Breast epithelium (tissue), 4 donors: ENCODE measurements at places on chromosomes 13 and 19. TPM values are rescaled to one million over a fixed set of nuclear protein-coding genes. Genes with fewer than 3 reads are reported as not detected.

DNA sequence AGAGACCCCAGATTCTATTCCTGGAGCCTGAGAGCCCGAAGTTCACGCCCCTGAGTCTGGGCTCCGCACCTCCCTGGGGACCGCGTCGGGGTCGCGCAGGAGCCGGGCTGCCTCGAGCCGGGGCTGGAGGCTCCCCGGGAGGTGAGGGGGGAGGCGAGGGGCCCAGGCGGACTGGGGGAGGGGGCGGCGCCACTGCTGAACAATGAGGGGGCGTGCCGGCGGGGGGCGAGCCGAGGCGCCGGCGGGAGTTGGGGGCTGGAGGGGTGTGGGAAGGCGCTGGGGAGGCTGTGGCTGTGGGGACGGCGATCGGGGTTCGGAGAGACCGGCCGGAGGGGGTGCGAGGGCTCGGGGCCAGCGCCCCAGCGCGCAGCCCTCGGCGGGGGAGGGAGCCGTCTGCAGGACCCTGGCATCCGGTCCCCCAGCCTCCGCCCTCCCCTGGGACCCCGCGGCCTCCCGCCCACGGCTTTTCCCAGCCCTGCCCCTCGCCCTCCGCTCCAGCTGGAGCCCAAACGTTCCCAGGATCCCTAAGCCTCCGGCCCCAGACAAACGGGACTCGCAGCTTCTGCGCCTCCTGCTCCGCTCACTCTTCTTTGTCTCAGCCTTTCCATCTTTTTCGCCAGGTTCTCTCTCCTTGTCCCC is 922 bp downstream of the PLEKHG2 start:
- DNase-seq, result no peak

GRCh38 chr13:75482820-75483079 is 781 bp upstream of the TBC1D4 start:
- DNase-seq, result no peak

DNA sequence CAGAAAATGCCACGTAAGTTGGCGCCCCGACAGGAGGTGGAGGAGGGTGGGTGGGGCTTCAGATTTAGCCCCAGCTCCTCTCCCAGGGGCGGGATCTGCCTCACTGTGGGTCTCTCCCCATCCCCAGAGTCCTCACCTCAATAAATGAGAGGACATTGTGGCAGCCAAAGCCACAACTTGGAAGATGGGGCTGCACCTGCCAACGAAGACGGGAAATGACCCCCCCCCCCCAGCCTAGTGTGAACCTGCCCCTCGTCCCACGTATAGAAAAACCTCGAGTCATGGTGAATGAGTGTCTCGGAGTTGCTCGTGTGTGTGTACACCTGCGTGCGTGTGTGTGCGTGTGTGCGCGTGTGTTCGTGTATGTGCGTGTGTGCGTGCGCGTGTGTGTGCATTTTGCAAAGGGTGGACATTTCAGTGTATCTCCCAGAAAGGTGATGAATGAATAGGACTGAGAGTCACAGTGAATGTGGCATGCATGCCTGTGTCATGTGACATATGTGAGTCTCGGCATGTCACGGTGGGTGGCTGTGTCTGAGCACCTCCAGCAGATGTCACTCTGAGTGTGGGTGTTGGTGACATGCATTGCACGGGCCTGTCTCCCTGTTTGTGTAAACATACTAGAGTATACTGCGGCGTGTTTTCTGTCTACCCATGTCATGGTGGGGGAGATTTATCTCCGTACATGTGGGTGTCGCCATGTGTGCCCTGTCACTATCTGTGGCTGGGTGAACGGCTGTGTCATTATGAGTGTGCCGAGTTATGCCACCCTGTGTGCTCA is 1.5 kb upstream of the TRAPPC5 start:
- no peak for DNase-seq

- DNase-seq, result no peak
These were observed 242.5 kb upstream of the GPC6 start for GRCh38 chr13:92984151-92984550.

DNA sequence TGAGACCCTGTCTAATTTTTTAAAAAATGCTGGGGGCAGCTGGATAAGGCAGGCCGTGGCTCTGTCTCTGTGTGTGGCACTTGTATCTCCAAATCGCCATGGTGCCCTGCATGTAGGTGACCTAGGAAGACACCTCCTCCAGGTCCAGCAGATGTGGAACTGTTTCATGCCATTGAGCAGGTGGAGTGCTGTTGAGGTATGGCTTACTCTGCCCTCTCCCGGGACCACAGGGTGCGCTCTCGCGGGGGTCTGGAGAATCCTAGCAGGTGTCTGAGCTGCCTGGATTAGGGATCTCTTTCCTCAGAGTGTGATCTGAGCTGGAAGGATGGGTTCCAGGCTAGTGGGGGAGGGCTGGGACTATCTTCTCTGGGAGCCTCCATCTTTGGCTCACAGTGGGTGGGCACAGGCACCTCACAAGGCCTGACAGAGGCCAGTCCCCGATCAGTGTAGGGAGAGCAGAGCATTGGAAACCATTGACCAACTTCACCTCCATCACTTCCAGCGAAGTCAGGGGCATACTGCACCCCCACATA is 67.7 kb upstream of the TM9SF2 start:
- DNase-seq, result no peak

DNA sequence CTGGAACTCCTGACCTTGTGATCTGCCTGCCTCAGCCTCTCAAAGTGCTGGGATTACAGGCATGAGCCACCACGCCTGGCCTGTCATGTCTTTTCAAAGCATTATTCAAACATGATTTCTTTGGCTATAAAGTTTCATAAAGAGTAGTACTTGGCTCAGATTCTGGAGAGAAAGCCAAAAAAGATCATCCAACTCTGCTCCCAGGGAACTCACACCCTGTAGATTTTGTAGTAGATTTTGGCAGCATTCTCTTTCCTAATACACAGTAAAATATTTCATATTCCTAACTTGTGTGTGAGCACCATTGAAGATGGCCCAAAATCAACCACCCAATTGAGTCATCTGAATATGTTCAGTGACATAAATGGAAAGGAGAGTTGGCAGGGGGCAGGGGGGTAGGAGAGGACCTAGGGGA is 48.4 kb downstream of the CAB39L start:
- DNase-seq, result no peak

GRCh38 chr13:21040120-21040826 is 21.1 kb downstream of the LATS2 start:
- DNase-seq, result no peak

DNA sequence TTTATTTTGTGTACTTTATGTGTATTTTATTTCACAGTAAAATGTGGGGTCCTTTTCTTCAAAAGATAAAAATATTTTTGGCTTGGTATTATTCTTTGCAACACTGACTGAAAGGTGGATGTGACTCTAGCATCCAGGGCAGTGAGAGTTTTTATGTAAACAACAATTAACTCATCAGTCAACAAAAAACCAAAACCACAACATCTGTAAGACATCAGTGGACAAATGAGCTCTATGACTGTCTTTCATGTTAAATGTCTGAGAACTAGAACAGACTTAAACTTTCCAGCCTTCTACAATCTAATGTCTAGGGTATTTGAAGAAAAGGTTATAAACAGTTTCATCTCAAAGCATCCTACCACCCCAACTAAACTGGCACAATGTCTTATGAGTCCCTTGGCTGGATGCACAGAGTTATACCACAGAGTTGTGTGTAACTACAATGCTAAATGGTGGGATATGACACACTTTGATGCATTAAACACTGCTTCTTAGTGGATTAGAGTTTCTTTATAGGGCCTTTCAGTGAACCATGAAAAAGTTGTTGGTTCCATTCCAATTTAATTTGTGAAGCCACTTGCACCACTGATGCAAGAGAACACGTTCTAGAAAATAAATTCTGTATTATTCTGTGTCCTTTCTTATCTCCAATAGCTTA is 544.2 kb upstream of the KLF12 start:
- DNase-seq, result no peak

- no peak for DNase-seq
These were observed 146.7 kb upstream of the FNDC3A start for GRCh38 chr13:48828962-48829411.

DNA sequence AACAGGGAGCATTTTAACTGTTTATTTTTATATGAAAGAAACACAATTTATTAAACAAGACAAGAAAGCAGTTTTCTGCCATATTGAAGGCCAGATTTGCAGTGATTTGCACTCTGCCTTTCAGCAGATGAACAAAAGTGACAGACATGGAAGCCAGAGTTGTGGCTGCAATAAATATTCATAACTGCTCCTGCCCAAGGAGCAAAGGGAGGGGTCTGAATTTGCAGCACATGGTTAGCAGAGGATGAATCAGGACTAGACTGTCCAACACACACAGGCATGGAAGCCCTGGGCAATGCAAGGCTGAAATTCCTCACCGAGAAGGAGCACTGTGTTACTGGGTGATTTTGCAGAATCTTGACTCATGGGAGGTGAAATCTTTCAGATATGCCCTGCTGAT is 418.2 kb downstream of the DCT start:
- DNase-seq, result no peak

- no peak for DNase-seq
These were observed 21.5 kb downstream of the OLFM4 start for GRCh38 chr13:53050151-53050550.

DNA sequence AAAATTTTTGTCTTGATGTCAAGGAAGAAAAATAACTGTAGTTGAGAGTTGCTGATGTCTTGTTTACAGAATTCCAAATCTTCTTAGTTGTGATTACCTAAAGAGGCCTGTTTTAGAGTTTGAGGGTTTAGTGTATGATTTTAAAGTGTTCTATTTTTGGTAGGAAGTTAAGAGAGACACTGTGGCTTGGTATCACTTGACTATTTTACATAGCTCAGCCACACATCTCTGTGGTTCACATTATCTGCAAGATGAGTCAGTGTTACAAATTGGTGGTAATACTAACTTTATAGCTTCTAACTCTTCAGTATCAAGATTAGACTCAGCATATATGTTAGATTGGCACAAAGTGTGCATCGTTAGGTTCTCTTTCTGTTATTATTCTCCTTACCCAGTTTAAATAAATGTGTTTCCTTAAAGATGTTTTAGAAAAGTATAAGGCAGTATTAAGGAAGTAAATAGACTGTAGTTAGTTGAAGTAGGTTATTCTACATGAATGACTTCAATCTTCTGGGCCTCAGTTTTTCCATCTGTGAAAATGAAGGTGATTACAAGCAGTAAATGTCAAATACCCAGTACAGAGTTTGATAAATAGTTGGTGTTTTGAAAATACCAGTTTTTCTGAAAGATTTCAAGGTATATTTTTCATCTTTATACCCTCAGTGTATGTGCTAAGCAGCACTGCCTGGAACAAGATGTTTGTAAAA is 33.4 kb downstream of the COG6 start:
- no peak for DNase-seq

Gene FTL
- 3,861 TPM for total RNA-seq

Gene BICRA
- total RNA-seq, result 7.5 TPM

Gene KASH5
- total RNA-seq, result not detected

Gene KLK6
- total RNA-seq, result 14.8 TPM

Gene ATP4B
- total RNA-seq, result not detected

Gene CRLF1
- 68.6 TPM for total RNA-seq

Gene OSCAR
- 2.4 TPM for total RNA-seq

Gene PLIN5
- total RNA-seq, result 15.4 TPM
